ENCODE measurements at places on chromosomes 1 and 21. TPM values are rescaled to one million over a fixed set of nuclear protein-coding genes. Genes with fewer than 3 reads are reported as not detected.
A peak's percentile ranks its signal among the peaks of the same experiment; 100 is the strongest.

DNA sequence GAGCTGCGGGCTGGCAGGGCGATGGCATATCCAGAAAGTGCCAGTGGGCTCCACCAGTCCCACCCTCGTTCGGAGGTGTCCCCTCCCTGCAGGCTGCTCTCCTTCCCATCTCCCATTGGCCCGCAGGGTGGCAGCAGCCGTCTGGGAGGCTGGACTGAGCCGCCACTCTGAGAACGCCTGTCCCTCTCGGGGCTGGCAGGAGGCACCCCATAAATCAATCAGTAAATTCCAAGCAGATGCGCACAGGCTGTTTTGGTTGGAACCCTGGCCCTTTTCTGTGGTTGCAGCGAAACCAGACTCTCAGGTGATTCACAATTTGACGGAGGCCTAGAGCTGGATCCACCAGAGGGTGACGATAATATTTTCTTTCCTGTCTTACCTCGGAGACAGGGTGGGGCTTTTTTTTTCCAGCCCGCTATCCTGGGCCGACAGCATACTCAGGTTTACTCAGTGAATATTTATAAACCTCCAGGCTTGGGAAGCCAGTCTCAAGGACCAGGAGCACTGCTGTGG lies 99.7 kb downstream of the GLIS1 start:
- no peak for DNase-seq

DNA sequence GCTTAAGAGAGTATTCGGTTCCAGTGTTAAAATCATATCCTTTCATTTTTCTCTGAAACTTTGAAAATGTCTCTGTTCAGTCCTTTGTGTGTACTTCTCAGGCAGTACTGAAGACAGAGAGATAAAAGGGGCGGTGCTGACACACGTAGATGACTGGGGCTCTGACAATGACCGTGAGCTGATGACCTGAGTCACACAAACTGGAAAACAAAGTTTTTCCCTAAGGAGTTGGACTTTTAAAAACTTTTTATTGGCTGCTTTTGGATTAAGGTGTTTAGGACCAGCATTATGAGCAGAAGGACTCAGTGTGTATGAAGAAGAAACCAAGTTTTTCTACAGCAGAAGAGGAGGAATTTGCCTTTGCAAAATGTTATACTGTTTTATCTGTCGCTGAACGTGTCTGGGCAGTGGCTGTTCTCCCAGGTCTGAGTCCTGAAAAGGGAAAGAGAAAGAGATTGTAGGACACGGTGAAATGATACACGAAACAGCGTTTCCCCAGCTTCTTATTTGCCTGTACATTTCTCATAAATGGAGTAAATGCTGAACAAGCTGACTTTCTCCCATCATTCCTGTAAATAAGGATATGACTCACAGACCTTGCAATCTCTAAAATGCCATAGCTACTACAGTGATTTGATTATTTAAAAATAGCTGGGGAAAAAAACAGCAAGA lies 51.5 kb downstream of the MAP3K7CL start:
- no peak for DNase-seq

DNA sequence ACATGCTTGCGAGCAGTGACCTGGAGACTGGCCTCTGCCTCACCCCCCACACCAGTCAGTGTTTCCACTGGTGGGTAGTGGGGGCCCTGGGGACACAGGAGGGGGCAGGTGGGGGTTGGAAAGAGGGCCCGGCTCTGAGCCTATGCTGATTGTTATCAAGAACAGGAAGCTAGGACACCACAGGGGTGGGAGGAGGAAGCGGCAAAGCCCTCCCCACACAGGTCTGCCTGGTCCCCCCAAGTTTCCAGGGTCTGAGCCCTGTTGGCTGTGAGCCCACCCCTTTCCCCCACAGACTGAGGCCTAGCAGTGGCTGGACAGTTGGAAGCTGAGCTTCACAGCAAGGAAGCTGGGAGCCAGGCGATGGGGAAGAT lies 1.6 kb upstream of the PTPN7 start:
- DNase-seq, result no peak

DNA sequence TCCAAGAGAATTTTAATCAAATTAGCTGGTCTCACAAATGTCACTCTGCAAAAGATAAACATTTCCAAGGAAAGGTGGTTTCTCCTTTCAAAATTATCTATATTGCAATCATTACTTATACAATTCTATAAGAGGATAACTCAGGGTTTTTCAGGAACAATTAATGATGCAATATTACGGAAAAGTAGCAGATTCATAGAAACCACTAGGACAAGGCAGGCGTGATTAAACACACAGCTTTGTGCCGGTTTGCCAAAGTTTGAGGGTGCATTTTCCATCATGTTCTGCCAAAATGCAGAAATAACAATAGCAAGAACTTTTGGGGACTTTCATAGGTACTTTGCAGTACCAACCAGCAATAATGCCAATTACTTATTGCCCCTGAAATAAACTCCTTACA lies 605 bp downstream of the TNFRSF9 start:
- DNase-seq, result no peak

RIMKLA gene
- 1.6 TPM for total RNA-seq

DNA sequence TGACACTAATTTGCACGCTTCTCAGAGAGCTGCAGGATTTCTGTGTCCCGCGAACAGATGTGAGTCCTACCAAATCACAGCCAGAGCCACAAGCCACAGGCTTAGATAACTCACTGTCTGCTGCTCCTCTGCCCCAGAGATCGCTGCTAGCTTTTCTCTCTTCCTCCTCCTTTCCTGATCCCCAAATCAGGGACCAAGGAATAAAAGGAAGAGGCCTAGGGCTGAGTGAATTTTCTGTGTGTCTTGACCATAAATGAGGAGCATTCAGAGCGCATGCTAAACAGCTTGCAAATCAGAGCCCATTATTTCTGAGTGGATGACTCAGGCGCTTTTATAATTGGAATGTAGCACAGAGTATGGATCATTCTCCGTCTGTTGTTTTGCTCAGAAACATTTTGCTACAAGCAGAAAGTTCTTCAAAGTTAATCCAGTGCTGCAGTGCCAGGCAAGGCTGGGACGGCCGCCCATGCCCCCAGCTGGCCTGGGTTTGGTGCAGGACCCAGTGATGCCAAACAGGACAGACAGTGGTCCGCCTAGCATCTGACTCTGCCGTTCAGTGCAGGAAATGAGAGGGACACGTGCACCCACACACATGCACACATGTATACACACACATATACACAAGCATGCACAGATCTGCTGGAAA lies 38.2 kb downstream of the KCNAB2 start:
- no peak for DNase-seq

- DNase-seq, result no peak
These were observed 78.6 kb upstream of the PBX1 start for GRCh38 chr1:164480285-164480907.

- DNase-seq, result no peak
These were observed 112.2 kb downstream of the DHRS3 start for GRCh38 chr1:12505639-12506280.

DNA sequence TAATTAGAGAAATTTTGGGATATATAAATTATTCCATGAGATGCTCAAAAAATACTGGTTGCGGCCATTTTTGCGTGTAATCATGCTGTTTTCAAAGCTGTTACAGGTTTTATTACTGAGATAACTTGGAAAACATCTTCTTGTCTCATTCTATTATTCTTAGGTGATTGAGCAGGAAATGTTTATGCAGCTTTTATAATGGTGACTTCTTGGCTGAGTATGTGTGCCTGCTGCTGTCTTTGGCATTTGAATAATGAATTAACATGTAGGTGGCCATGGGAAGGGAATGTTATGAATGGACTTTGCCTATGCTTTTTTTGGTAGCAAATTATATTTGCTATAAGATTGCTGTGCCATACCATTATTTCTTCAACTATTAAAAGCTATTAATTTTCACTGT lies 52.5 kb downstream of the RASAL2 start:
- no peak for DNase-seq

C1QTNF12 gene
- 3.1 TPM for total RNA-seq

FAM163A gene
- total RNA-seq, result not detected

- DNase-seq, result no peak
These were observed 758.5 kb upstream of the NEGR1 start for GRCh38 chr1:73040811-73041210.

- DNase-seq, result no peak
These were observed 397.7 kb downstream of the NTNG1 start for GRCh38 chr1:107538502-107538901.

GRCh38 chr1:226967665-226968064 lies 27.6 kb downstream of the COQ8A start:
- DNase-seq, result no peak

GRCh38 chr1:55522353-55522903 lies 307.3 kb upstream of the USP24 start:
- DNase-seq, result peak; percentile 24

- DNase-seq, result no peak
These were observed 32.9 kb upstream of the ITLN2 start for GRCh38 chr1:160987359-160988050.

DNA sequence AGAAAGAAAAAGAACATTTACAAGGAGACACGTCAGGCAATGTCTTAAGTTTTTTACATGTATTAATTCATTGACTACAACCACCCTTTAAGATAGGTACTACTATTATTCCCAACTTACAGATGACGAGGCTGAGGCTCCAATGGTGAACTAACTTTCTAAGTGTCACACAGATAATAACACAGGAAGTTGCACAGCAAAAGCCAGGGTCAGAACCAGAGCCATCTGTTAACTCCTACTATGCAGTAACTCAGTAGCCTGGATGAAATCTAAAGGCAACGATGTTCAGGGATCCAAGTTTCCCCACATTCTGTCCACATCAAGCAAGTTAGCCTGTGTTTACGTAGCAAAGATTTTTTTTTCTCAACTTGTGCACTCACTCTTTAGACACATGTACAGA lies 371.7 kb downstream of the PTPRC start:
- no peak for DNase-seq

GRCh38 chr1:163535807-163536206 lies 214.1 kb downstream of the NUF2 start:
- DNase-seq, result no peak

PLCH2 gene
- 0.21 TPM for total RNA-seq

AIRE gene
- not detected for total RNA-seq

GRCh38 chr1:65480684-65481405 lies 60.4 kb downstream of the LEPR start:
- no peak for DNase-seq

ZFP69B gene
- 1.0 TPM for total RNA-seq

HMCN1 gene
- total RNA-seq, result 7.0 TPM

- DNase-seq, result no peak
These were observed 256.5 kb downstream of the USP25 start for GRCh38 chr21:15986277-15986676.

FNBP1L gene
- 20.6 TPM for total RNA-seq

KCNE2 gene
- total RNA-seq, result not detected
